ENCODE measurements at places on chromosomes 1 and 21.

DNA sequence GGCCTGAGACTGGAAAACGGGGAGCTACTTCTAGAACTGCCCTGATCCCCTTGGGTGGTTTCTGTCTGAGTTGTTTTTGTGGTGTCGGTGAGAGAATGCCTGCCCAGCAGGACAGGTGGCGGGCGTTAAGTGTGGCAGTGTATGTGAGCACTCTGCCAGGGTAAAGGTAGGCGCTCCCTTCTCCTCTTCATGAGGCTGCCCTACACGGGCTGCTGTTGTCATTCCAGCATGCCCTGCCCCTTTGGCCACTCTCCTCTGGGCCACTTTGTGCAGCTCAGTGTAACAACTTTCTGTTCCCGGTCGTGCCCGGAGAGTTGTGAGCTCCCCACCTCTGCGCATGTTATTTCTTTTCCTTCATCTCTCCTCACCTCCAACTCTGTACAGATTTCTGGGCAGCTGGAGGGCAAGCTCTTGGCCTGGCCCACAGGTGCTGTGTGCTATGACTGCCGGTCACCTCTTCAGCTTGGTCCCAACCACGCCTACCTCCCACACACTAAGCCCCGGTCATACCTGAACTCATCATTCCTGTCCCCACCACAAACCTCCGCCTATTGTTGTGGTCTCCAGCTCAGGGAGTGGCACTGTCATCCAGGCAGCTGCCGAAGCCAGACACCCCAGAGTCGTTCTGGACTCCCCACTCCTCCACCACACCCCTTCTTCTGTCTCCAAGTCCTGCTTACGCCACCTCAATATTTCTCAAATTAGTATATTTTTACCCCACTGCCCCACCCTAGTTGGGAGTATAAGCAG is 69.0 kb downstream of the GADD45A start:
- DNase-seq, result no peak

DNA sequence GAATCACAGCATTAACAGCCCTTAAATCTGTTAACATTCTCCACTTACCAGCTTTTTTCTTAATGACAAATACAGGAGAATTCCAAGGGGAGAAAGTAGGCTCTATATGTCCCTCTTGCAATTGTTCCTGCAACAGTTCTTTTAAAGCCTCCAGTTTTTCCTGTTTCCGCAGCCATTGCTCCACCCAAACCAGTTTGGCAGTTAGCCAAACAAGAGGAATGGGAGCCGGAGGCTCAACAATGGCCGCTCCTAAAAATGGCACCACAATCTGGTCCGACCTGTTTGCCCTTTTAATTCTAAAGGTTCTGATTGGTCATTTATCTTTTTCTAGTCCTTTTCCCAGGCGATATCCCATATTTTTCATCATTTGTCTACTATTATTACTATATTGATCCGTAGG is 14.0 kb upstream of the L1TD1 start:
- no peak for DNase-seq

- DNase-seq, result no peak
These were observed 21.6 kb upstream of the CCSAP start for GRCh38 chr1:229364207-229365065.

GRCh38 chr1:38680801-38681510 is 178.6 kb downstream of the RRAGC start:
- DNase-seq, result no peak

- DNase-seq, result no peak
These were observed 2.0 kb downstream of the MATN1 start for GRCh38 chr1:30721341-30721793.

- DNase-seq, result no peak
These were observed 33.5 kb downstream of the ACOT7 start for GRCh38 chr1:6360117-6360496.

- DNase-seq, result no peak
These were observed 239.6 kb upstream of the BEND5 start for GRCh38 chr1:49016030-49016977.

DNA sequence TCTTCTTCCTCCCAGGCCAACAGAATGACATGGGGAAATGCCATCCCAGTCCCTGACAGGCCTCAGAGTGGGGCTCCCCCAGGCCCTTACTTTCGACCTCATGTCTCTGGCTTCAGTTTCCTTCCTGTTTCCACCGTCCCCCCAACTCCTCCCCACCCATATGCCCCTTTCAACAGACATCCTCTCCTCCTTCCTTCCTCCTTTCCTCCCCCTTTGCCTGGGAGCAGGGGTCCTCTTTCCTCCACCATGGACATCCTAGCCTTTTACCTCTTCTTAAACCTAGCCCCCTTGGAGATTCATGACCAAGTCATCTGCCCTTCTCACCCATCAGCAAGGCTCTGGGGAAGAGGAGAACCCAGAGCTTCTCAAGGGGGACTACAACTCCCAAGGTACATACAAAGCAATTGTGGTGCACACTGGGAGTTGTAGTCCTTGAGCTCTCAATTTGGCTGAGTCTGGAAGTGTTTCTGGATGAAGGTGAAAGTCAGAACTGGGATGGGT is 4.0 kb downstream of the ZBTB7B start:
- peak; percentile 46 for DNase-seq

DNA sequence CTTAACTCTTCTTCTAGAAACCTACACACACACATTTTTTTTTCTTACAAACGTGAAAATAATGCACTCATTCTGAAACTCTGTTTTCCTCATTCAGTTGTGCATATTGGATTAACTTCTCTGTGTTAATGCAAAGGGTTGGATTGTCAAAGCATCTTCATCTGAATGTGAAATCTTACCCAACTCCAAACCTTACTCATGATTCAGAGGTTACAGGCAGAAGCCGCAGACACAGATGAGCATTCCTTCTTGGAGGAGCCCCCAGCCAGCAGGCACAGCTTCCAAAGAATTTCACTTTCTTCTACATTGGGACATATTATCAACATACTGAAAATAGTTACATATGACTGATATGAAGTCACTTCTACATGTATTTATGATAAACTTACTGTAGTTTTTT is 15.7 kb downstream of the PATJ start:
- no peak for DNase-seq

GRCh38 chr1:174812656-174813055 is 187.1 kb upstream of the CACYBP start:
- DNase-seq, result no peak

GRCh38 chr1:201172999-201173610 is 17.5 kb upstream of the IGFN1 start:
- DNase-seq, result no peak

GRCh38 chr1:228375578-228376261 is 30.9 kb downstream of the TRIM11 start:
- DNase-seq, result no peak

DNA sequence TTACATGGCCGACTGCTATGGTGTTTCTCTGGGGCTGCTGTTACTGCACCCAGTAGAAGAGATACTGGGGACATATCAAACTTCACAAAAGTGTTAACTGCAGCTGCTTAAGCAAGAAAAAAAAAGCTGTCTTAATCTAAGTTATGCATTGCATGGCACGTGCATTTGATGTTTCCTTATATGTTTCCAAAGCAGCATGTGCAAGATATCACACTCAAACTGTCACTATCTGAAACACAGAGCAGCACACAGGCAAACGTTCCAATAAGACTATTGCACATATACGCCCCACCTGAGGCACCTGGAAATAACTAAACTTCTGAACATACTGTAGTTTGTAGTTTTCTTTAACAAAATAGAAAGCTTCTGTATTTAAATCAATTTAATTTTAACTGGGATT is 671.4 kb upstream of the ADGRL2 start:
- DNase-seq, result no peak

DNA sequence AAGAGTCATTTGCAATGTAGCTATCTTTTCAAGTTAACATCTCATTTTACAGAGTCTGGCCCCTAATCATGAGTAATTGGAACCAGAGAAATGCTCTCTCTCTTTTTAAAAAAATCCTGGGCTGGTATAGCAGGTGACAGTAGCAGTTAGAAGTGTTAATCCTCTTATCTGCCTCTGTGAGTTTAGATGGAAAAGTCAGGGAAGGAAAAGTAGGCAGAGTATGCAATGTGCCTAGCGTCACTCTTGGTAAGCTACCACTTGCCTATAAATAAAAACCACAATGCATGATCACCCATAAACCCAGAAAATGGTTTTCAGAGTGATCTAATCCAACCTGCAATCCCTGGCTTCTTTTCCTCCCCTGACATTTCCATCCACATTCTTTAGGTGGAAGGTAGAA is 43.2 kb downstream of the UTP25 start:
- DNase-seq, result no peak

- no peak for DNase-seq
These were observed 7.7 kb downstream of the MAD2L2 start for GRCh38 chr1:11673089-11673769.

GRCh38 chr21:35635261-35635660 is 425.1 kb downstream of the SETD4 start:
- DNase-seq, result no peak

DNA sequence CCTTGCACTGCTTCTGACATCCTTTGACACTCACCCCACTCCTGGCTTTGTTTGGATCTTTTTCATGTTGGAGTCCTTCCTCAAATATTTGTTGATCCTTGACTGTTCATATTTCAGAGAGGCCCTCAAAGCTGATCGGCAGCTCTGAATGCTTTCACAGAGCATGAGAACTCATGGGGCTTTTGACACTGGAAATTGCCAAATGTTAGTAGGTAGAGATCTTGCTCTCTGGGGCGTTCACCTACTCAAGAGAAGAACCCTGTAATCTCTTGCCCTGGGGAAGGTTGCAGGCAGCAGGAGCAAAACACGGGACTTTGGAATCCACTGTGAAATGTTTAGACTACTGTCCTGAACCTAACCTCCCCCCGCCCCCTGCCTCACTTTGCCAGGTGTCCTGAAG is 67.4 kb upstream of the STUM start:
- DNase-seq, result no peak

DNA sequence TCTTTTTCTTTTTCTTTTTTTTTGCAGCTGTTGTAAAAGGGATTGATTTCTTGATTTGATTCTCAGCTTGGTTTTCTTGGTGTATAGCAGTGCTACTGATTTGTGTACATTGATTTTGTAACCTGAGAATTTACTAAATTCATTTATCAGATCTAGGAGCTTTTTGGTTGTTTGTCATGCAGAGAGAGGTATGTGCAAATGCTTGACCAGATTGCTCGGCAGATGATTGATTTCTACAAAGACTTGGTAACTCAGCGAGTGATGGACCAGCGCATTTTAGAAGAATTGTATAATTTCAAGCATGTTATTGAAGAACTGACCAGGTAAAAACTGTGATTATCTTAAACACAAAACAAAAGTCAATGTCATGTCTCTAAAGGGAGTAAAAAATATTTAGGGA is 27.9 kb downstream of the AXDND1 start:
- no peak for DNase-seq

GRCh38 chr21:33539616-33540015 is 2.3 kb downstream of the GART start:
- no peak for DNase-seq

GRCh38 chr1:205572421-205572820 is 59.4 kb downstream of the ELK4 start:
- DNase-seq, result no peak

GRCh38 chr1:3093898-3094626 is 25.1 kb downstream of the PRDM16 start:
- DNase-seq, result no peak
